Activated T-cell treated with anti-CD3 and anti-CD28 coated beads for 48 hours (primary cell): ENCODE measurements at places on chromosomes 7 and 10.

DNA sequence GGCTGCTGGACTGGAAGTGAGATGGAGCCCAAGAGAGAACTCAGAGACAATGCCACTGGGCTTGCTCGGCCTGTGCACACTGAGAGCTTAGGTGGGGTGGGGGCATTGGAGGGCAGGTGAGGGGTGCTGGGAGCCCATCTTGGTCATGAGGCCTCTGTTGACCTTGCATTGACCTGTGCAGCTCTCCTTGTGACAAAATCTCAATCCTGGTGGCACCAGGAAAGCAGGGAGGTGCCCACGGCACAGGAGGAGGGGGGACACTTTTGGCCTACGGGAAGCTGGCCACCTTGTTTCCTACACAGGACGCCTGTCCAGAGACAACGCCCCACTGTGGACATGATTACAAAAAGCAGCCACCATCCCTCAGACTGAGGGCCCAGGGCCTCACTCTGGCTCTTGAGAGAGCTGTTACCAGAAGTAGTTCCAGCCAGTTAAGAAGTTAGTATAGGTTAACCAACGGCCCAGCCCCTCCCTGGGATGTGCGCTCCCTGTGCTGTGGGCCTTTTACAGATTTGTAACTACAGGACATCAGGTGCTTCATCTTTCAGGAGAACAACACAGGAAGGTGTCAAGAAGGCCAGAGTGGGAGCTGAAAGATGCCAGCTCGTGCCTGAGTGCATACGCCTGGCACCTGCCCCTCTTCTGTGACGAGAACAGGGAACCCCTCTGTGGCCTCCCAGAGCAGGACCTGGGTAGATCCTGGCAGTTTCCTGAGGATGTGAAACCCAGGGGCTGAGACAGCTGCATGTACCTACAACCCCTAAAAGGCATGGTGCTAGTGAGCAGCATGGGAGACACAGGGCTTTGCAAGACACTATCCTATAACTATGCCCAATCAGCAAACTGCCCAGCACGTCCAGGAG is 10.3 kb downstream of the PKD1L1 start:
- DNase-seq: no peak

DNA sequence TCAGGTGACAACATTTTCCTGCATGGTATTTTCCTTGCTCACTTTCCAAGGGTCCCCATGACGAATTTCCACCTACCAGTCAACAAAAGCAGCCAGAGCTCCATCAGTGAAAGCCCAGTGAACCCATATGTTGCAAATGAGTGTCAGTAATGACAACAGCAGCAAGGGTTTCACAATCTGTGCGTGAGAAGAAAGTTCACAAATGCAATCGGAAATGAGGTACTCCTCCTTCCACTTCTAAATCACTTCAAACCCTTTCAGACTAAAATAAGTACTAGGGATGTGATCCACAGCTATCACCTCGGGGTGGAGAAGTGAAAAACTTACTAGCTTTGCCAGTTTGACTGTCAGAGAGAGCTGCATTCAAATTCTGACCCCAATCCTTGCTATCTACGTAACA is 55.6 kb upstream of the BET1 start:
- no peak for DNase-seq

DNA sequence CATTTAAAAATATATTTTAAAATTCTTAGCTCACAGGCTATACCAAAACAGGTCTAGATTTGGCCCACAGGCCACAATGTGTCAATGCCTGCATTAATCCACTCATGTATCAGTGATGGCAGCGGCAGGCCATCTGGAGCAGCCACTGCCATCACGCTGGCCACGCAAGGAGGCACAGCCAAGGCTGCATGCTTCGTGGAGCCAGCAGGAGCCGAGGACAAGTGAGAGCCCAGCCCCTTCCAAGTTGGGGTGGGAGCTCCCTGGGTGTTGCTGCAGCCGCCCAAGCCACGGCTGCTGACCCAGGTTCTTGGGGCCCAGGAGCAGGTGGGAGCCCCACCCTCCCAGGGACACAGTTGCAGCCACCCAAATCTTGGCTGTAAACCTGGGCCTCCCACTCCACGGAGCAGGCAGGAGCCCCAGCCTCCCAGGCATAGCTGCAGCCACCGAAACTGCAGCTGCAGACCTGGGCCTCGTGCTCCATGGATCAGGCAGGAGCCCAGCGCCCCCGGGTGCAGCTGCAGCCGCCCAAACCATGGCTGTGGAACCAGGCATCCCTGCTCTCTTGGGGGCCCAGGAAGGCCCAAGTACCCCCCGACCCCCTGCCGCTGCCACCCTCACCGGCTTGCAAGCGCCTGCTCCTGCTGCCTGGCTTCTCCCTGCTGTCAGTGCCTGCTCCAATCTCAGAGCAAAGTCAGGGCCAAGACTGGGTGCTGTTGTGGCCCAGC is 87.3 kb upstream of the CACUL1 start:
- no peak for DNase-seq

DNA sequence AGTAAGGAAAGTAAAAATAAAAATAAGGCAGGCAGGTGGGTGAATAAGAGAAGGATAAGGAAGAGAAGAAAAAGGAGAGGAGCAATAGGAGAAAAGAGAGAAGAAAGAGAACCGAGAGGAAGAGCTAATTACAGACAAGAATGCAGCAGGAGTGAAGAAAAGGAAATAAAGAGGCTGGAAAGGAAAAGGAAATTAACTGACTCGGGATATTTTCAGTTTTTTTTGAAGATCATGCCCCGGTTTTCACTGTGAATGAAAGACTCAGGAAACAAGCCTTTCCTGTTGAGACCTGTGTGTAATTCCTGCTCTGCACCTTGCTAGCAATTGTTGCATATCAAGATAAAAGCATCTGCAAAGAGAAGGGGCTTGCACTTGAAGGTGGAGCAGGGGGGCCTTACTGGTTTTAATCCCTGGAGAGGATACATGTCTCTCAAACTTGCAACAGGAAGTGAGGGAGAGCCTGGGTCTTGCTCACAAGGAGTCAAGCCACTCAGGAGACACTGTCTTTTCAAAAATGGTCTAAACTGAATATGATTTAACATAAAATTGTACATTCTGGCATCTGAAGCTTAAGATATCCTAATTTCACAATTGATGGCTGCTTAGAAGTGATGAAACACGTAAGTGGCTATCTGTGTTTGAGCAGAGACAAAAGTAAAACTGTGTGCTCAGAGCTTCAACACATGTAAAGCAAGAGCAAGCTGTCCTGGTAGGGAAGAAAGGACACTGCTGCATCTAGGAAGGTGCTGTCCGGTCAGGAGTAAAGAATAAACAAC is 157.6 kb downstream of the FAM107B start:
- no peak for DNase-seq

GRCh38 chr10:19048891-19049290 is 290 bp downstream of the MALRD1 start:
- no peak for DNase-seq

GRCh38 chr10:91944880-91945630 is 21.5 kb downstream of the BTAF1 start:
- no peak for DNase-seq

DNA sequence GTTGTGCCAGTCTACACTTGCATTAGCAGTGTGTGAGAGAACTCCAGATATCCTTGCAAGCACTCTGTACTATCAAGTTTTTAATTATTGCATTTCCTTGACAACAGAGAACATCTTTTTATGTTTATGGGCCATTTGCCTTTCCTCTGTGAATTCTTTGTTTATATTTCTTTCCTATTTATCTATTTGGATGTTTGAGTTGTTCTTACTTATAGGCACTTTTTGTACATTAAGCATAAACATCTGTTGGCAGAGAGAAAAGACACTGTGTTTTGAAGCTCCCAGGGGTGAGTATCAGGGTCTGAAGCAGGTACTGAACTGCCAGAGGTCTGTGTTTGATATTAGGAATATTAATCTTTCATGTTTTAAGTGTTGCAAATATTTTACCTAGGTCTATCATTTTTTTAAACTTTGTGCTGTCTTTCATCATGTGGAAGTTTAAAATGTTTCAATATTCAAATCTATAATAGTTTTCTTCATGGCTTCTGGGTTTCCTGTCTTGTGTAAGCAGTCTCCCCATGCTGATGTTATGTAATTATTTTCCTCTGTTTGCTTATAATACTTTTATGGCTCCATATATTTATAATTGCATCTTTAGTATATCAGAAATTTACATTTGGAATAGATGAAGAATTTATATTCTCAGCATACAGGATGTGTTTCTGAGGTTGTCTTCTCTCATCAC is 17.7 kb upstream of the PDCD4 start:
- no peak for DNase-seq

DNA sequence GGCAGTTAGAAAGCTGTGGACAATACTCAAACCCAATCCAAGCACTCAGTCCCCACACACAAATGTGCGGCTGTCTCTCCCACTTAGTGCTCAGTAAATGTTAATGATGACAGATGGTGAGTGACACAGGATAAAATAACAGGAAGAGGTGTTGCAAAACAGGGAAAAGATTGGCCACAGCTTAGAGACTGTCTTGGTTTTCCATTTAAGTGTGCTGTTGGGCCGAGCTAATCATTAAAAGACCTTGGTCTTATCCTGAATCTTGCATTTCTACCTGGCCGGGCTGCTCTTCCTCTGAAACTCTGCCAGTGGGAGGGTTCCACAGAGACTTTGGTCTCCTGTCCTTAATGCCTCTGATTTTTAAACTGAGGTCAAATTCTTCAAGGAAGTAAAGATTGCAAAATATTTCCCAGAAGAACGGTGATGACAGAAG is 113.1 kb upstream of the RNF32 start:
- no peak for DNase-seq

DNA sequence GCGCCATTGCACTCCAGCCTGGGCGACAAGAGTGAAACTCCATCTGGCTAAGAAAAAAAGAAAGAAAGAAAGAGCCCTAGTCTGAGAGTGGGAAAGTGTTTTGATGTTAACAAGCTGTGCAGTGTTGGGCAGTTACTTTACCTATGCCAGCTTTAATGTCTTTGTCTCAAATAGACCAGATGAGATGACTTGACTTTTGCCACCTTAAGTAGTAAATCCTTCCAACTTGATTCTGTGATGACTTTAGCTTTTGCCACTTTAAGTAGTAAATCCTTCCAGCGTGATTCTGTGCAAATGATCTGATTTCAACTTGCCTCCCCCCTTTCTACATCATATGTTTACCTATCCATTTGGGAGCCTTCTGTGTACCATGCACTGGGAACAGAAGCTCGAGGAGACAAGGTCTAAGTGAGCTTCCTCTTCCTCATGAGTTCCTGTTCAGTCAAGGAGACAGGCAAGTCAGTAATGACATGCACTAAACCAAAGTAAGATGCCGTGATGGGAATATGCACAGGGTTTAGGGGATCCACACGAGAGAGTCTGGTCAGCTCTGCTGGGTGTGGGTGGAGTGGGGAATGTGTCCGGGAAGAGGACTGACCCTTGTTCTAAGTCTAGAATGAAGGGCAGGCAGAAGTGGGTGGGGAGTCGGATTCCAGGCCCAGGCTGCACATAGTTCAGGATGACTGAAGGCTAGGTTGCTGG is 17.2 kb downstream of the INPP5F start:
- DNase-seq: no peak
